ENCODE measurements at places on chromosomes 1 and 21. TPM values are rescaled to one million over a fixed set of nuclear protein-coding genes. Genes with fewer than 3 reads are reported as not detected.
A peak's percentile ranks its signal among the peaks of the same experiment; 100 is the strongest.

The DNASE2B gene
- not detected for total RNA-seq

DNA sequence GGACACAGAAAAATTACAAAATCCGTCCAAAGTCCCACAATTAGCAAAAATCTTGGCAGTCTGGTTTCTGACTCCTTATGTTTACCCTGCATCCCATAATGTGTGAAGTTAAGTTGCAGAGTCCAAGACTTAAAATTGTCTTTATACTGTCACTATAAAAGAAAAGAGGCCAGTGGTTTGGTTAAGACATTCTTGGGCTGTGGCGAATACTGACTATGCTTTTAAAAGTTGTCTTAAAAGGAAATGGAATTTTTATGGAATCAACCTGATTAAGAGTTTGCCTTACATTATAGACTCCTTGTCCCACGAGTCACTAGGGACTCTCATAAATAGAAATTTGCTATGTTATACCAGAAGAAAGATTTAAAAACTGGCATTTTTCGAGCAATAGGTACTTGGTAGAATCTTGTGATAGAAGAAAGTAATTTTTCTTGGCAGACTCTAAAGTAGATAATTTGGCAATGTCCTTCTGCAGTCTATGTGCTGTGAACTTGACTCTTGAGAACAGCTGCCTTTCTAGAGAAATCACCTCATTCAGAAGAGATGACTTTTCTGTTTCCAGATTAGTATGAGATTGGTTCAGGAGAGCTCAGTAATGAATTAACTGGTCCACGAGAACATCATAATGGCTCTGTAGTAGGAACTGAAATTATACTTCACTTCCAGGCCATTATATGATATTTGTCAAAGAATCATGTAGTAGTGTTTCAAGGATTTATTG is 31.8 kb downstream of the NTNG1 start:
- no peak for DNase-seq

- DNase-seq = no peak
These were observed 8.0 kb downstream of the BATF3 start for GRCh38 chr1:212691561-212692071.

- DNase-seq = no peak
These were observed 17.3 kb upstream of the LRP8 start for GRCh38 chr1:53344921-53345838.

DNA sequence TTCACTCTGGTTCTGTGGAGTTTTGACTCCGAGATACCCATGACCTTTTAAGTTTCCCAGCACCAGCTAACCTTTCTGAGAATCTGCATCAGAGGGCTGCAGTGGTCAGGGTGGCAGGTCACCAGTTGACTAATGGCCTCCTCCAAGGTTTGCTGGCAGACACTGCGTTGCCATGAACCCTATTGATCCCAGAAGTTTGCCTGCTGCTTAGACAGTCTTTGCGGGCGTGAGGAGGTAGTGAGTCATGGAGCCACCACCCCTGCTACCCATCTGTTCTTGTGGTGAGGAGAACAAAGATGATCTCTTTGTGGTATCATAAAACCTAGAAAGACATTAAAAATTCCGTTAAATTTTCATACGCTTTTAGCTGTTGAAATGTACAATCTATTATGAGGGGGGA is 180.4 kb downstream of the FGGY start:
- peak; percentile 80 for DNase-seq

The HAO2 gene
- not detected for total RNA-seq

GRCh38 chr1:82565146-82565545 is 764.4 kb downstream of the ADGRL2 start:
- no peak for DNase-seq

The USP16 gene
- 59.0 TPM for total RNA-seq

GRCh38 chr1:92902406-92902744 is 58.9 kb downstream of the DIPK1A start:
- no peak for DNase-seq

DNA sequence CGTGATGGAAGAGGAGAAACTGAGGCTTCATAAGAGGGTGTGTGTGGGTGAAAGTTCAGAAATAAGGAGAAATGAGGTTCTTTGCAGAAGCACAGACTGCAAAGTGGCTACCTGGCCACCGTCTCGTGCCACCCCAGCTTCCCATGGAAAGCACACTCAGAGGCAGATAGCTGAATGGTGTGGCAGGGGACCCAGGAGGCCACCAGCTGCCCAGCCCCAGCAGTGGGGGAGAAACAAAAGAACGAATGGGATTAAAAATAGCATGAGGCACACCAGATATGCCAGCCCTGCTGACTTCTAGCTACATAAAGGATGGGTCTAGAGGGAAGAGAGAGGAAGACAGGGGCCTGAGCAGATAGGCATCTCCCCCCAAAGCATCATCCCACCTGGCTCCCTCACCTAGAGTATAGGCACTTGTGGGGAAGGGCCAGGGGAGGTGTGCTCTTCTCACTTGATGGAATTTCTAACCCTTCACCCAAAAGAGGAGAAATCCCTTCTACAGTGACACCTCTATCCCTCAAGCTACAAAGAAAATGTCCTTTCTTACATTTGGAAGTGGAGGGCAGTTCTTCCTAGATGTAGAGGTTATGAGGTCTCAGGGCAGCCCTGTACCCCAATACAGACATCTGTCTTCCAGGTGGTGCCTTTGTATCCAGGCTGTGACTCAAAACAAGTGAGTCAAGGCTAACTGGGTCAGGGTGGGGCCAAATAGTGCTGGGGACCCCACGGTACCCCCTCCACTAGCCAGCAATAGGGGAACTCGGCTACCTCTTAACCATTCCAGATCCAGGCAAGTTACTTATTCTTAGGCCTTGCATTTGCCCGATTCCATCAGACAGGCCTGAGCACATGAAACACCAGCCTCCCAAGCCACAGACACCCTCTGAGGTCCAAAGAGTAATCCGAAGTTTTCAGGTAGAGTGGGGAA is 3.5 kb downstream of the HDGF start:
- DNase-seq = no peak

- no peak for DNase-seq
These were observed 43.4 kb downstream of the KIF1B start for GRCh38 chr1:10253755-10254154.

The DNAH14 gene
- 1.8 TPM for total RNA-seq

The SOX13 gene
- total RNA-seq = not detected

- DNase-seq = no peak
These were observed 120.4 kb upstream of the PTGFR start for GRCh38 chr1:78370356-78370755.

The NUAK2 gene
- 1.7 TPM for total RNA-seq

GRCh38 chr21:42346866-42347600 is 3.8 kb downstream of the TFF2 start:
- DNase-seq = no peak

- DNase-seq = no peak
These were observed 17.5 kb downstream of the CCT3 start for GRCh38 chr1:156320560-156320959.

- no peak for DNase-seq
These were observed 31.4 kb upstream of the C1orf185 start for GRCh38 chr1:51070640-51071039.

DNA sequence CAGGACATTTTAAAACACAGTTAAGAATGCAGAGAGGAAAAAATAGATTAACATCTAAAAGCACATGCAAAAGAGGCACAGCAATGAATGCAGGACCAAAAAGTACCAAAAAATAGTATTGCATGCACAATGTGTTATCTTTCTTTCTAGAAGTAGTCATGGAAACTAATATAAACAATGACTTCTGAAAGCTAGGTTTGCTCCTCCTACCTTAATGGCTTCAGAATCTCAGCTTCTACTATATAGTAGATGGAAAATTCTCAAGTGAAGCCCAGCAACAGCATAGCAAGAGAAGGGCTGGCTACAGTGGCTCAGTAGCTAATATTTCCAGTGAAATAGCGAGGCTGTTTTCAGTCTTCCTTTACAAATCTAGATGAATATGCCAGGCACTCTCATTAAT is 125.1 kb downstream of the CRB1 start:
- DNase-seq = no peak

The PDPN gene
- not detected for total RNA-seq

The LRIG2 gene
- total RNA-seq = 6.5 TPM

GRCh38 chr1:151864411-151864810 is 10.9 kb upstream of the THEM5 start:
- DNase-seq = no peak

- no peak for DNase-seq
These were observed 1034.1 kb upstream of the PRMT6 start for GRCh38 chr1:106022312-106022902.

DNA sequence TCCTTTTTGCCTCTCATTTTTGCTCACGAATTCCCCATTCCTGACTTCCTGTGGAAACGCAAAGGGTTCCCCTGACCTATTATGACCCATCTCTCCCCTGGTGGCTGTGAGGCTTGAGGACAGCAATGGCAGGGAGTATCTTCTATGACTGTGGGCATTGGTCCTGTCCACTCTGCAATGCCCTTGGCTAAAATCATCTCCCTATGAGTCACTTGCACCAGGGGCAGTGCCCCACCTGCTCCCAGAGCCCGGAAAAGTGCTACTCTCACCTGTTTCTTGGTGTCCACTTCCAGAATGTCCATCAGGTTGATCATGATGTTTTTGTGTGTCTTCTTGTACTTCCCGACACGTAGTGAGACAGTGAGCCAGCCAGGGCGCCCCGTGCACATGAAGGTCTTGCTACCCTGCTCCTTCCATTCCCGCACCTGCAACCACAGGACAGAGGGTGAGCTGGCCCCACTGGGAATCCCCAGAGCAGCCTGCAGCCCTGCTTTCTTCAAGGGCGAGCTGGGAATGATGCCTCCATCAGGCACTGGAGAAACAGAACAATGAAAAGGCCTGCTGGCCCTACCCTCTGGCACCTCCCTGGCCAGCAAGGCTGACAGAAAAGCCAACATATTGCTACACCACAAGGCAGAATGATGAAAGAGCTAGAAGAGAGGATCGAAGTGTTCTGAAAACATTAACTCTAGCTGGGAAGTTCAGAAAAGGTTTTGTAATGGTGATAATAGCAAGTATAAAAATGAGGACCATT is 3.5 kb downstream of the DHCR24 start:
- no peak for DNase-seq

DNA sequence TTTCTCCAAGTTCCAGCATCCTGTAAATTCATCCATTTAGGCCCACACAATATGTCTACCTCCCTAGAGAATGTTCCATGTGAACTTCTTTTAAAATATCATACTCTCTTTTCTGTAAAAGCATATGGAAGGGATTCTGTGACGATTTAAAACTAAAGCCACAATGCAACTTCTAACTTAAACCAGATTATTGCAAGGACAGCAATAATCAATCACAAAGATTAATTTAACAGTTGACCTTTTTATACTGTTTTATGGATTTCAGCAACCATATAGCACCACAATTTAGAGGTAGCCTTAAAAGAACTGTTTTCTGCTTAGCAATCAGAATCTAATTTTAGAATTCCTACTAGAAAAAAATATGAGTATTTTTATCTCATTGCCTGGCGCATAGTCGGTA is 58.3 kb downstream of the DSCAM start:
- no peak for DNase-seq

The ITLN2 gene
- total RNA-seq = not detected

The PCSK9 gene
- not detected for total RNA-seq
